ENCODE measurements at places on chromosomes 1 and 21.

DNA sequence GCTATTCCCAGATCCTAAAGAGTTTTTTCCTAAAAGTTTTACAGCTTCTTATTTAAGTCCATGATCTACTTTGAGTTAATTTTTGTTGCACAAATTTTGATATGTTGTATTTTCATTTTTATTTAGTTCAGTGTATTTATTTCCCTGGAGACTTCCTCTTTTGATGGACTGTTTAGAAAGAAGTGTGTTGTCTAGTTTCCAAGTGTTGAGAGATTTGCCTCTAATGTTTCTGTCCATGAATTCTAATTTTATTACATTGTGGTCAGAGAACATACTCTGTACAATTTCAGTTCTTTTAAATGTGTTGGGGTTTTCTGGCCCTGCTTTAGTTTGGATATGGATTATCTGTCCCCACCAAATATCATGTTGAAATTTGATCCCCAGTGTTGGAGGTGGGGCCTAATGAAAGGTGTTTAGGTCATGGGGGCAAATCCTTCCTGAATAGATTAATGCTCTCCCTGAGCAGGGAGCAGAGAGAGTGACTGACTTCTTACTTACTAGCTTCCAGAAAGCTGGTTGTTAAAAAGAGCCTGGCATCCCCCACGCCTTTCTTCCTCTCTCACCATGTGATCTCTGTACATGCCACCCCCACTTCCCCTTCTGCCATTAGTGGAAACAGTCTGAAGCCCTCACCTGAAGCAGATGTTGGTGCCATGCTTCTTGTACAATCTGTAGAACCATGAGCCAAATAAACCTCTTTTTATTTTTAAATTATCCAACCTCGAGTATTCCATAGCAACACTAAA lies 4.6 kb downstream of the CHD1L start:
- DNase-seq, result no peak

GRCh38 chr1:183996396-183996795 lies 41.1 kb downstream of the COLGALT2 start:
- DNase-seq, result no peak

DNA sequence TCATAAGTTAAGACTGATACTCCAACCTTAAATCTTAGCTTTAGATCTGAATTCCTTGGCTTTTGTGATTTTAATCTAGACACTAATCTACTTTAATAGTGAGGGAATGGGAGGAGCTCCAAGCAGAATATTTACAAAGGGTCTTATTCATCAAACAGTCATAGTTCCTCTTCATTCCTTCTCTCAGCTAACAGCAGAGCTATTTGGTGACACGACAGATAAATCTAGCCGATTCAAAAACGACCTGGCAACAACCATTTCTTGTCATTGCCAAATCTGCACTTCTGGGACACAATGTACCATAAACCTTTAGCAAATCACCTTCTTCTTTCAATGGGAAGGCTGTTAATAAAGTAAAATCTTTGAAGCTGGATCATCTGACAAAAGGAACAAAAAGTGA lies 52.8 kb upstream of the FOXD3 start:
- DNase-seq, result no peak

- no peak for DNase-seq
These were observed 589.1 kb downstream of the PTPRU start for GRCh38 chr1:29825274-29825940.

DNA sequence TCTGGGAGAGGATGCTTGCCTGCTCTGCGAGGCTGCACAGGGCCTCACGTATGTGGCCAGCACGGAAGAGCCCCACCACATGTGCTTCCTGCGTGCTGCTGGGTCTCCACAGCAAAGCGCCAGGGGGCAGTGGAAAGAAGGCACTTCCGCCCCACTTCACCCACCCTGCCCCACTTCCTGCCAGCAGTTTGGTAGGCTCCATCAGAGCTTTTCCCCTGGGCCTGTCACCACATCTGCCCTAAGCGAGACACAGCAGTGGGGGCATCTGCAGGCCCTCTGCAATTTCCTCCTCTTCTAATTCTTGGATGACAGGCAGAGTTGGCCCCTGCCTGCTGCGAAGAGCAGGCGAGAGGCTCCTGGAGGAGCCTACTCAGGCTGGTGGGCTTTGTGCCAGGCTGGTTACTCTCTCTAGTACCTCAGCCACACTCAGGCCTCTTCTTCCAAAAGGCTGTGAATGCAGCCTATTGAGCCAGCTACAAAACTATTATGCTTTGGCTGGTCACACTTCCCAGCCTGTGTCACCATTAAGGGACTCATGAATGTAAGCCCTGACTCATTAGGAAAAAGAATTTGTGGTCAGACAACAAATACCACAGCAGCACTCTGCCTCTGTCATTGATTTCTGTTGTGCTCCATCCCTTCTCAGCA lies 25.0 kb downstream of the CD244 start:
- DNase-seq, result no peak

GRCh38 chr1:156149374-156150332 lies 3.7 kb upstream of the SEMA4A start:
- DNase-seq, result no peak

- no peak for DNase-seq
These were observed 216.6 kb downstream of the MRPL39 start for GRCh38 chr21:25390701-25391100.

DNA sequence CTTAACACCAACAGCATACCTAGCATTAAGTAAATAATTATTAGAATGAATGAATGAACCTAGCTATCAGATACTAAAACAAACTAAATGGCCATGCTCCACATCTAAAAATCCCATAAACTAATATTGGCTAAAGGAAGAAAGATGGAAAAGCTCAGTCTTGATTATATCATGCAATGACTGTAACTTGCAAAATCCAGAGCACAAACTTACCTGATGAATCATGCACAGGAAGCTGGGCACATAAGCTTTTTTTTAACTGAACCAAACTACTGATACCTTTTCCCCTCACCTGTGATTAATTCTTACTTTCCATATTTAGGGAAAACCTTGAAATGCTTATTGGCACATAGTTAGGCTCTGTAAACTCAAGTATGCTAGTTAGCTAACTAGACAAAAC lies 70.2 kb downstream of the KIF14 start:
- no peak for DNase-seq

DNA sequence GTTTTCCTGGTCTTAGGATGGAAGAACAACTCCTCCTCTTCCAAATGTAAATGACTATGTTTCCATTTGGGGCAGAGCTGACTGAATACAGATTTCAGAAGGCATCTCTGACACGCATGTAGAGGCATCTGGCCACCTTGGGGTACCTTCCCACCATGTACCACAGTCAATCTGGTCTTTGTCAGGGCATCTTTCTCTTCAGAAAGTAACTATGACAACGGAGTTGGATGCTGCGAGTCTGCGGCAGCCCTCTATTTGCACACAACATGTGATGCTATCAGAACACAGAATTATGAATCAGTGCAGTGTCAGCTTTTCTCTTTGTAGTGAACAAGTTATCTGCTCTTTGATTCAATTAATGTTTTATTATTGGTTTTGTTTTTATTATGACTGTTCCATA lies 94.7 kb downstream of the TSEN15 start:
- no peak for DNase-seq

- DNase-seq, result no peak
These were observed 950 bp upstream of the EVA1C start for GRCh38 chr21:32411350-32412161.

DNA sequence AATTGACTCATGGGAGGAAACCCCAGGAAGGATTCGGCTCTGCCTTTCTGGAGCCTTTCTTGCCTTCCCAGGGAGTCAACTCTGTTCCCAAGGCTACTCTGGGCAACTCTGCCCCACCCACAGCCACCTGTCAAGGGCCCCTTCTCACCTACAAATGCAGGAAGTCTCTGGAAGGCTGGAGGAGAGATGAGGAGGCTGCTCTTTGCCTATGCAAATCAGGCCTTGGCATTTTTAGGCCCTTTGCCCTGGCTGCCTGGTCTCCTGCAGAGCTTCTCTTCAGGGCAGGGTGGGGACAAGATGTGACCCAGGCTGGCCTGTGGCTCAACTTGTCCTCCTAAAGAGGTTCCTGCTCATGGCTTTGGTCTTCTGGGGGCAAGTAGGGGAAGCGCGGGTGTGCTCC lies 5.4 kb downstream of the SLC6A9 start:
- DNase-seq, result no peak

DNA sequence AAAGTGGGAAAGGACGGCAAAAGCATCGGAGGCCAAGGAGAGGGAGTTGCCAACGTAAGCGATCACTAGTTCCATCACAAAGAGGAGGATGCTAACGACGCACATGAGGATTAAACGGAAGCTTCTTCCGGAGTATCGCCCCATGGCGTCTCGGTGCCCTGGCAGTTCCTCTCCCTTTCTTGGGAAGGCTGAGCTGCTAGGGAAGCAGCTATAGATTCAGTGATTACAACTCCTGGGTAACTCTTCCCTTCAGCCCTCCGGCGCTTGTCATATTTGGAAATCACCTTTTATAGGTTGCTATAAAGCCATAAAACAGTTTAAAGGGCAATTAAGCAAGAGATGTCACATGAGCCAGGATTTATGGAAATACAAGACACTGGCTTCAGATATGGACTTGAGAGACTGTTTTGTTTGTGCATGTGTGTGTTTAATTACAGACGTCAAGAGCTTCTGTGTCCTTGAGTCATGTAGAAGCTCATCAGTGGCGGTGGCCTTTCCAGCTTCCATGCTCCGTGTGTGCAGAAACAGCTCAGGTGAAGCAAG lies 30.6 kb upstream of the SLC30A10 start:
- DNase-seq, result peak; percentile 20

- peak; percentile 61 for DNase-seq
These were observed 206.6 kb downstream of the DSCAM start for GRCh38 chr21:40640266-40640789.

All from NCI-H1417 (cell line).